ENCODE measurements at places on chromosomes 6 and 20. TPM values are rescaled to one million over a fixed set of nuclear protein-coding genes. Genes with fewer than 3 reads are reported as not detected.

Gene RIN2
- 67.0 TPM for total RNA-seq

Gene CNR1
- 6.4 TPM for total RNA-seq

Gene TNFRSF6B
- total RNA-seq, result 4.2 TPM

Gene ABHD16A
- total RNA-seq, result 45.4 TPM

Gene KIFC1
- 3.7 TPM for total RNA-seq

Gene HAO1
- not detected for total RNA-seq

Gene BPI
- not detected for total RNA-seq

Gene SLC35A1
- 8.0 TPM for total RNA-seq

GRCh38 chr6:10268611-10269310, 146.1 kb downstream of the TFAP2A start:
- no peak for DNase-seq

- peak; percentile 66 for DNase-seq
Observed at GRCh38 chr6:52361414-52361944, 472 bp upstream of the PAQR8 start.

- DNase-seq, result no peak
Observed at GRCh38 chr6:156280065-156280464, 497.1 kb upstream of the ARID1B start.

DNA sequence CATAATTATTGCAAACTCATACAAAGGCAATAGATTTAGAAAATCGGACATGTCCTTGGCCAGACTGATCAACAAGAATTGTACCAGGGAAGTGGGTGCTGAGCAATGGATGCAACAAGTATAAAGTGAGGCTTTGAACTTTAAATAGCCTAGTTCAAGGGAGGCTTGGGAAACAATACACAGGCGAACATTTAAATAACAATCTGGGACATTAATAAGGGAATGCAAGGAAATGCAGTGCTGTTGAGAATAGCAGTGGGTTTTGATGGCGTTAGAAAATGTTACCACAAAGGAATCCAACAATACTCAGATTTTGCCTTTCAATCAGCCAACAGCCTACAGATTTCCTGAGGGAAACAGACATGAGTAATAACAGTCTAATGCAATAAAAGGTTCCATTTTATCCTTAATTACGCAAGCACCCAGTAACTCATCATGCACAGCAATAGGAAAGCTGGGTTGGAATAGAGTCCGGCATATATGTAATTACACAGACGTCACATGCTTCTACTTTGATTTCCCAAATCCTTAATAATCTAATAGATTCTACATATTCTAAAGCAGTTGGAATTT, 134.6 kb downstream of the PHACTR1 start:
- no peak for DNase-seq

DNA sequence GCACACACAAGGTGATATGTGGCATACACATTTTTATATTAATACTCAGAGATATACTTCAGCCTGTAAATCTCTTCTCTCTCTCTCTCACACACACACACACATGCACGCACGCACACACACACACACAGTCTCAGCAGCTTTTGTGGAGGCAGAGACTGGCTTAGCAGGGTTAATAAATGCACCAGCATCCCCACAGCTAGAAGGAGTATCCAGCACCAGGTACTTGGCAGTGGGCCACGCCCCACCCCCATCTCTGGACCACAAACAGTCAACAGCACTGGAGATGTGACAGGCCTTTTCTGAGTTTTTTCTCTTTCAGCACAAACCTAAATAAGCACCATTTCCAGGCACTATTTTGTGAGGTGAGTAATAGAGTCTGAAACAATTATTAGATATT, 47.3 kb upstream of the LRFN2 start:
- no peak for DNase-seq

DNA sequence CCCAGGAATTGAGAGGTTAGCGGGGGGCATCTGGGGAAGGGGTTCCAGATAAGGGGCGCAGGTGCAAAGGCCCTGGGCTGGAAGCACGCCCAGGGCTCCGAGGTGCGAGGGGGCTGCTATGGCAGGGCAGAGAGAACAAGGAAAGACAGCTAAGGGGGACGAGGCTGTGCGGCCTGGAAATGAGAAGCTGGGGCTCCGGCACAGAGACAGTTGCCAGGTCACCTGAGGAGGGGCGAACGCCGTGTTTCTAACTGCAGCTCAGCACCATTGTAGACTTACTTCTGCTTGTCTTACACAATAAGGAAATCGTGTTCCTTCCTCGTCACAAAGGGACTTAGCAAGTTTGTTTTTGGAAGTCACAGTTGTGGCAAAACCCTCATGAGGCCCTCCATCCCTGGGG, 68.9 kb upstream of the TBXT start:
- no peak for DNase-seq

DNA sequence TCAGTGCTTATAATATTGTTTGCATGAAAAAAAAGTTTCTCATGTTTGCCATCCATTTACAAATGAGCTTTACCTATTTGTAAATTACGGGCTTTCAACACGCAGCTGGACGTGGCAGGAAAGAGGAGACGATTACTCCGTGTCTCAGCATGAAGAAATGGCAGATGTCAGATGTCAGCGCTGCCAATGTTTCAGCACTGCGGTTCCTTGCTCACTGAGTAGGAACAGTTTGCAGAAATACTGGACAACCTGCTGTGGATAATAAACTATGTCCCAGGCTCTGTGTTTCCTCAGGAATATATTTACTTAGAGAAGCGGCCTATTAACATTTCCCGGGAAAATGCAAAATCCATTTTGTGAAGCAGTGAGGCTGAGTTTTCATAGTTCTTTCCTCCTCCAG, 22.7 kb downstream of the RAMACL start:
- no peak for DNase-seq

DNA sequence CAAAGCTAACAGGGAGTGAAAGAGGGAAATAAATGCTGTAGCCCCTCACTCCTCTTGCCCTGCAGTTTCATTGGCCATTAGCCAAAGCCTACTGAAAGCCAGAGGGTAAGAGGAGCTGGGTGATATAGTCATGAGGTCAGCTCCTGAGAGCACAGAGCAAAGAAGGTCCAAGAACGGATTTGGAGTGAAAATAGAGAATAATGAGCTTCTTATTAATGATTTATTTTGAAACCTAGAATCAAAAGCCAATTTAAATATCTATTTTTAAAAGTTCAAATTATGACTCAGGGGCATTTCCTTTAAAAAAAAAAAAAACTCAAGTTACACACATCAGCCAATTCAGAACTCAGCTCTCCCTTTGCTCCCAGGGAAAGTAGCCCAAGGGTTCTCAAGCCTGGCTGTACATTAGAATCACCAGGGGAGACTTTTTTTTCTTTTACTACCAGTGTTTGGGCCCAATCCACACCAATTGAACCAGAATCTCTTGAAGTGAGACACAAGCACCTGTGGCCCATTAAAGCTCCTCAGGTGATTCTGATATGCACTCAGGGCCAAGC, 79.1 kb downstream of the SNAP25 start:
- no peak for DNase-seq

- DNase-seq, result no peak
Observed at GRCh38 chr20:61724376-61724775, 341.3 kb downstream of the TAF4 start.

DNA sequence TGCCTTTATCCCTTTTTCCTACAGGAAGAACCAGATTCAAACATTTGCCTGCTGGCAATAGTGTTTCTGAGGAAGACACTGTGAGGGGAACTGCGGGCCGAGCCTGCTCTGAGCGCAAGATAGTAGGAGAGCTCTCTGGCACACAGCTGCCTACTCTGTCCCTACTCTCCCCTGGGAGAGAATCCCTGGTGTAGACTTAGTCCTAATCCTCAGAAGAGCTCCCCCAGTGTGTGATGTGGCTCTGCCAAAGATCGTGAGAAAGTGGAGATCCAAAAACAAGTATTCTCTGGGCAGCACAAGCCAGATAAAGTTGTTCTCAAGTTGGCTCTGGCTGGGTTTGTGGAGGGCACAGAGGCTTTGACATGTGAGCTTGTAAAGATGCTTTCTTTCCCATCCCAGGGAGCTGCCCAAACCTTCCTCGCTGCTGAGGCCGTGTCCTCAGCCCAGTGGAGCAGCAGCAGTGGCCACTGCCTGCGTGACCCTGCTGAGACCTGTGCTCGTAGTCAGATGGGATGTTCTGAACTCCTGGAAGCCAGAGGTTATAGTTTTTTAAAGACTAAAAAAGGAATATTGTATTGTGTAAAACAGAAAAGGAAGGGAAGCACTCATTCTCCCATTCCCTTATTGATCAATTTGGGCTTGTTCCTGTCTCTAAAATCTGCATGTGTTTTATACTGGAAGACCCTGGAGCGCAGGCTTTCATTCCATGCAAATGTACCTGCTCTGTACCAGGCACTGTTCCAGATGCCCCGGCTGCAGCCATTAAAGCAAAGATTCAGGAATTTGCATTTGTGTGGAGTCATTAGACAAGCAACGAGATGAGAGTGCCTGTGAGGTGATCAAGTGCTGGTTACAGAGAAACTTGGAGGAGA, 30.7 kb downstream of the PNLDC1 start:
- DNase-seq, result no peak

DNA sequence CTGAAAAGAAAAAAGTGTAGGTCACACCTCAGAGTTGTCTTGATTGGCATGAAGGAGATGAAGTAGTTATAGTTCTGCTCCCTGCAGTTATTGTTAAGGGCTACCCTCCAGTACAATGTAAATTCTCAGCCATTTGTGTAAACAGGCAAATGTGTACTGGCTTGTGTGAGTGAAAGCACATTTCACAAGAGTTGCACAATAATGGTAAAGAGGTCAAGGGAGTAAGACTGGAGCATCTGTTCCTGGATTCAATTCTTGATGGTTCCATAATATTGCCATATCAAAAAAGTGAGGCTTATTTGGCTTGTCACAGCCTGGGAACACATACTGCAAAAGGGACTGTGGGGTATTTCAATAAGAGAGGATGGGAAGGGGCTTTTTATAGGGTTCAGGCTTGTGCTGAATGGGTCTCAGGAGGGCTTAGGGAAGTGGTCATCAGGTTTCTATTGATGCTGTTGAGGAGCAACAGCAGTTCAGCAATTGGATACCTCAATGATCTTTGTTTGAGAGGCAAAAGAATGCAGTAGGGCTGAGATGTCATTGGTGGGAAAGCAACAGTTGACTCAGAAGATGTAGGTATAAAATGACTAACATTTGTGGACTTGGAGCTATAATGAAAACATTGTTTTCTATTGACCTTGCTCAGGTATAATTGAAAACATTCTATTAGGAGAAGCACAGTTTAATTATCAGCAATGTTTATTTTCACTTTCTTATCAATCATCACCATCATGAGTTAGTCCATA, 402.6 kb downstream of the BCKDHB start:
- DNase-seq, result no peak

DNA sequence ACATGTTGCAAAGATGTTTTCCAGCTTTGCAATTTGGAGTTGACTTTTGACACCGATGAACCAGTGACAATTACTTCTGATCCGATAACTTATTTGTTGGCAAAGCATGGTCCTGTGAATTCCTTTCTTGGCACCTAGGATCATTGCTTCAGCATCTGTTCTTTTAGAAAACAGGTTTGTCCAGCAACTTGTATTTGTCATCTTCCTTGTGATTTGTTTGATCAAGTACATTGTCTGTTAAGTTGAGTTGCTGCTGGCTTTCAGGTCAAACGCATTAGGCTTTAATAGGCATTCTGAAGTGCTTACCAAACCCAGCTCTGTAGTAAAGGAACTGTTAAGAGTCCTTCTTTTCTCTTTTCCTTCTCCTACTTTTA, 192.4 kb upstream of the ZNF217 start:
- DNase-seq, result no peak

GRCh38 chr6:50305660-50306059, 255.9 kb upstream of the DEFB112 start:
- DNase-seq, result no peak

DNA sequence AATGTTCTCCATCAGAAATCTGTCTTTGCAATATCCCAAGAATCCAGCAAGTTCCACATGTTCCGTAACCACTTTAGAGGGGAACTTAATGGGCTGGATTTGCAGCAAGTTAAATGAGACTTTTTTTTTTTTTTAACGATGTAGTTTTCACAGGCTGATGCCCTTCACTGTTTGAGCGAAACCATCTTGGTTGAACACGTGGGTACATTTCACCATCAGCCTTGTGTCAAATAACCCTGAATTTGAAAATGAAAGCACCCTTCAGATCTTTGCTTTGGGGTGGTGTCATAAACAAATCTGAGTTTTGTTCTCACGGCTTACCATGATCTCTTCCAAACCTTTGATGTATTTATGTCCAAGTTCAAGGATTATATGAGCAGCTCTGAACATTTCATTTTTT, 73.7 kb upstream of the EXOC2 start:
- no peak for DNase-seq

DNA sequence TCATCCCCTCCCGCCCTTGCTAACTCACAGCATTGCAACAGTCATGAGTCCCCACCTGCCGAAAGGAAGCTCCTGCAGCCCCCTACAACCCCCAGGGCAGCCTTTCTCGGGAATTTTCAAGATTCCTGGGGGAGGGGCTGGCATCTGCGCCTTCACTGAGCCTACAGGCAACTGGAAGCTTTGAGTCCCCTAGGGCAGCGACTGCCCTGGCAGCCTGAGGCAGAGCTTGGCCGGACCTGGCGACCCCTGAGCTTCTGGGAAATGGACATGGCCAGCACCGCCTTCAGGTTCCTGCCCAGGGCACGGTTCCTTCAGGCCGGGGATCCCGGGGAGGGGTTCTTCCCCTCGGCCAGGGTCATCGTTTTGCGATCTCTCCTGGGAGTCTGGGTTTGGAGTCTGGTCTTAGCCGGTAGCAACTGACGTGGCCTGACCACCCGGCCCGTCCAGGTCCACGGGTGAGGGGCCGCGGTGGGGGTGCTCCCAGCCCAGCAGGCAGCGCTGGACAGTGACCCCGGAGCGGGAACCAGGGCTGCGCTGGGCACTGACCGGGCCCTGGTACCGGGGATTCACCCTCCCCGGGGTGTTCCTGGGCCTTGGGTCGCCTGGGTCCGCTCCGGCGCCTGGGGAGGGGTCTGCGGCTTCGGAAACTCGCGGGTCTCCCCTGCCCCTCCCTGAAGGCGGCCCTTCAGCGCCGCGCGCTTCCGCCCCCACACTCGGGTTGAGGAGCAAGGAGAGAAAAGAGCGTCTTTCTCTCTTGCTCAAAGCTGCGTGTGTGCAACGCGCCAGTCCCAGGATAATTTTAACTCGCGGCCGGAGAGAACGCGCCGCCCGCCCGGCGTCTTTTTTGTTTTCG, 593 bp upstream of the COL9A3 start:
- no peak for DNase-seq
